ENCODE measurements at places on chromosomes 7 and 10. TPM values are rescaled to one million over a fixed set of nuclear protein-coding genes. Genes with fewer than 3 reads are reported as not detected.

Gene GIMAP4
- total RNA-seq, result 69.1 TPM

Gene PRR15
- not detected for total RNA-seq

Gene GPRIN2
- not detected for total RNA-seq

Gene AMPH
- 6.8 TPM for total RNA-seq

Gene TAS2R5
- total RNA-seq, result 3.1 TPM

Gene PTF1A
- total RNA-seq, result not detected

Gene SPDYE2
- total RNA-seq, result not detected

Gene MBL2
- total RNA-seq, result not detected

Gene NME8
- total RNA-seq, result not detected

Gene CYP3A5
- total RNA-seq, result 191 TPM

Gene GIMAP2
- total RNA-seq, result 27.7 TPM

Gene WNT2
- 0.38 TPM for total RNA-seq

Gene EIF4H
- total RNA-seq, result 146 TPM

Gene COL28A1
- total RNA-seq, result 0.51 TPM

Gene ANKRD16
- total RNA-seq, result 7.0 TPM

Gene CRTAC1
- total RNA-seq, result 0.57 TPM

Data from subcutaneous adipose tissue (tissue), 4 donors.